ENCODE measurements at places on chromosomes 13 and 19. TPM values are rescaled to one million over a fixed set of nuclear protein-coding genes. Genes with fewer than 3 reads are reported as not detected.

ZNF577 gene
- 14.9 TPM for total RNA-seq

NDUFS7 gene
- 78.1 TPM for total RNA-seq

SELENOV gene
- total RNA-seq: 8.4 TPM

ZNF296 gene
- total RNA-seq: 6.8 TPM

PTGIR gene
- not detected for total RNA-seq

CCDC9 gene
- total RNA-seq: 29.8 TPM

RNF225 gene
- total RNA-seq: 1.2 TPM

CHAF1A gene
- 146 TPM for total RNA-seq

ZNF491 gene
- 0.84 TPM for total RNA-seq

COX7A1 gene
- 0.60 TPM for total RNA-seq

TIMM29 gene
- total RNA-seq: 22.5 TPM

METTL21C gene
- not detected for total RNA-seq

PDS5B gene
- 54.6 TPM for total RNA-seq

FBXO27 gene
- 25.5 TPM for total RNA-seq

ZNF43 gene
- 50.0 TPM for total RNA-seq

DNA sequence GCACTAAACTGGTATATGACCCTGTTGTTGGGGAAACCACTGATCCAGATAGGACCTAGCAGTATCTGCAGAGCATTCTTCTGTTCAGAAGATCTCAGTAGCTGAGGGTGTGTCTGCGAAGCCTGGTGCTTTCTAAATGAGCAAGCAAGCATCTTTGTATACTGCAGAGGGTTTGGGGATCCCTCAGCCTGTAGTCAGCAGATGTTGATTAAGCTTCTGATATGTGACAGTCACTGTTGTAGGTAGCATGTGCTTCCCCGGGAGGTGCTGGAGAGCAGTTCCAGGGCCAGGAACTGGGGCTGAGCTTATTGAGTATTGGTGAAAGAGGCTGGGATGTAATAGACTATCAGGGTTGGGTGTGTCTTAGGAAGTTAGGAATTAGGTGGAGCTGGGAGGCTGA, 1.5 kb downstream of the SCAF1 start:
- DNase-seq: no peak

DNA sequence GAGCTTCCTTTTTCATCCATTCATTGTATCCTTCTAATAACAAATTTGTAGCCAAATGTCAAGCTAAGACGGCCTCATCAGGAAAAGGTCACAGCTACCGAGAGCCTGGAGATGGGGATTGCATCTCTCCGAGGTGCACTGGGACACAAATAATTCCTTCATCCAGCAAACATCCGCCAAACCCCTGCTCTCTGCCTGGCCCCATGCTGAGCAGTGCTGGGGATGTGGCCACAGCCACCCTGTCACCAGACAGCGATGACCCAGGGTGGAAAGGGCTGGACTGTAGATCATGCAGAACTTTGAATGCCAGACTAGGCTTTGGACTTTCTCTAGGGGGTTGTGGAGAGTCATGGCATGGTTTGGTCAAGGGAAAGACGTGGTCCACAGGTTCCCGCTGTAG, 1.9 kb downstream of the TOMM40 start:
- no peak for DNase-seq

DNA sequence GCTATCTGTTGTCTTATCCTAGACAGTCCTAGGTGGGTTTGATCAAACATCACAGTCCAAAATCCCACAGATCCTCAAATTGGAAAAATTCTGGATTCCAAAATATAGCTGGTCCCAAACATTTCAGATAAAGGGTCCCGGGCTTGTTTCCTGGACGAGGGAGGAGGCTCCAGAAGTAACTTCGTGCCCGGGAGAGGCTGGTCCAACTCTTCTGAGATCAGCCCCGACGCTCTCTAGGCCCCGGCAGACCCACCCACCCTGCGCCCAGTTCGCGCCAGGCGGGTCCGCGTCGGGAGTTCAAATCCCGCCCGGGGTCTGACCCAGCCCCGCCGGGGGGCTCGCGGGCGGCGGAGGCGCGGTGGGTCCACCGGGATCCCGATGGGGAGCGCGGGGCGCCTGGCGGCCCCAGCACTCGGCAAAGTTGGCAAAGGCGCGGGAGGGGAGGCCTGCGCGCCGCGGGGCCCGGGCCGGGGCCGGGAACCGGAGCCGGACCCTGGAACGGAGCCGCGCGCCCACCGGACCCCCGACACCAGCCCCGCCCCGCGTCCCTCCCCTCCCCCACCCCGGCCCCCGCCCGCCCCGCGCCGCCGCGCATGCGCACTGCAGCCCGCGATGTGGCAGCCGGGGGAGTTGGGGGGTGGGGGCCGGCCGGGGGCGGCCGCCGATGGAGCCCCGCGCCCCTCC, 513 bp downstream of the MIER2 start:
- peak; percentile 59 for DNase-seq

- no peak for DNase-seq
Measured at GRCh38 chr13:24090049-24090448, 70.5 kb upstream of the SPATA13 start.

- peak; percentile 94 for DNase-seq
Measured at GRCh38 chr19:47790398-47790814, 11.9 kb downstream of the SELENOW start.

DNA sequence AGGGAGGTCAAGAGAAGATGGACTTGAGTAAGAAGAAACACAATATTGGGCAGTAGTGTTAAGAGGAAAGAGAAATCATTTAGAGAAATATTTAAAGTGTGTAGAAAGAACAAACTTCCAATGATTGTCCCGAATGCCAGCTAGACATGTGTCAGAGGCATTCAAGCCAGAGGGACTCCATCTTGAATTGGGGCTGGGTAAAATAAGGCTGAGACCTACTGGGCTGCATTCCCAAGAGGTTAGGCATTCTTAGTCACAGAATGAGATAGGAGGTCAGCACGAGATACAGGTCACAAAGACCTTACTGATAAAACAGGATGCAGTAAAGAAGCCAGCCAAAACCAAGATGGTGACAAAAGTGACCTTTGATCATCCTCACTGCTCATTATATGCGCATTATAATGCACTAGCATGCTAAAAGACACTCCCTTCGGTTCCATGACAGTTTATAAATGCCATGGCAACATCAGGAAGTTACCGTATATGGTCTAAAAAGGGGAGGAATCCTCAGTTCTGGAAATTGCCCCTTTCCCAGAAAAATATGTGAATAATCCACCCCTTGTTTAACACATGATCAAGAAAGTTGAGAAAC, 127.0 kb upstream of the IPO5 start:
- no peak for DNase-seq

- DNase-seq: no peak
Measured at GRCh38 chr13:83622422-83622784, 259.9 kb downstream of the SLITRK1 start.

- no peak for DNase-seq
Measured at GRCh38 chr19:41083516-41083915, 4.7 kb upstream of the CYP2A13 start.

DNA sequence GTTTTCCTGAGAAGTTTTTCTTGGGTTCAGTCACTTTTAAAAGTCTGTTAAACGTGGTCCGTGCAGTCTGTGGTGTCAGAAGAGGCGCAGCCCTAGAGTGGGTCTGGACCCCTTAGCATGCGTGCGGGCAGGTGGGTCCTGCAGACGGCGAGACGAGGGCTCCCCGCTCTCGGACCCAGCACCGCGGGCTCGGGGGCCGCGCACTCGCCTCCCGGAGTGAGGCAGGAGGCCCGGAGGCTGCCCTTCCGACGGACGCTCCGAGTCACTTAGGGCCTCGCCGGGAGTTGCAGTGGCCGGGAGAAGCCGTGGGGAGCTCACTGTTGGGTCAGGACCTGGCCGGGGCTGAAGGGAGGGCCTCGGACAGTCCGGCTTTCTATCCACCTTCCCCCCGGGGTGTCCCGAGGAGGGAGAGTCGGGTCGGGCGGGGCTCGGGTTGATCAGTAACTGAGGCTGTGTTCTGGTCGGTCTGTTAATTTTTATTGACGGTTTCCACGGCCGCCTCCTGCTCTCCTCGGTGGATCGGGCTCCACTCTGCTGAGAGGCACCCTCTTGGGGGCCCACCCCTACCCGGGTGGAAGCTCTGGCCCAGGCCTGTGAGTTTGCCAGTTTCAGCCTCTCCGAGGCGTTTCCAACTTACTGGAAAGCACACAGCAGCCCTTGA, 1.3 kb downstream of the PTBP1 start:
- DNase-seq: no peak

GRCh38 chr13:34822650-34823049, 119.4 kb upstream of the NBEA start:
- no peak for DNase-seq

- DNase-seq: no peak
Measured at GRCh38 chr13:36998624-36999041, 507 bp downstream of the ALG5 start.

GRCh38 chr19:12936582-12936981, 1.8 kb upstream of the CALR start:
- DNase-seq: no peak

GRCh38 chr19:37655301-37655688, at the start of gene ZFP30:
Gene ZFP30 (minus strand): TSS chr19:37655465. CDS start chr19:37647822, 7,643 bp downstream.
- peak; percentile 85 for DNase-seq

DNA sequence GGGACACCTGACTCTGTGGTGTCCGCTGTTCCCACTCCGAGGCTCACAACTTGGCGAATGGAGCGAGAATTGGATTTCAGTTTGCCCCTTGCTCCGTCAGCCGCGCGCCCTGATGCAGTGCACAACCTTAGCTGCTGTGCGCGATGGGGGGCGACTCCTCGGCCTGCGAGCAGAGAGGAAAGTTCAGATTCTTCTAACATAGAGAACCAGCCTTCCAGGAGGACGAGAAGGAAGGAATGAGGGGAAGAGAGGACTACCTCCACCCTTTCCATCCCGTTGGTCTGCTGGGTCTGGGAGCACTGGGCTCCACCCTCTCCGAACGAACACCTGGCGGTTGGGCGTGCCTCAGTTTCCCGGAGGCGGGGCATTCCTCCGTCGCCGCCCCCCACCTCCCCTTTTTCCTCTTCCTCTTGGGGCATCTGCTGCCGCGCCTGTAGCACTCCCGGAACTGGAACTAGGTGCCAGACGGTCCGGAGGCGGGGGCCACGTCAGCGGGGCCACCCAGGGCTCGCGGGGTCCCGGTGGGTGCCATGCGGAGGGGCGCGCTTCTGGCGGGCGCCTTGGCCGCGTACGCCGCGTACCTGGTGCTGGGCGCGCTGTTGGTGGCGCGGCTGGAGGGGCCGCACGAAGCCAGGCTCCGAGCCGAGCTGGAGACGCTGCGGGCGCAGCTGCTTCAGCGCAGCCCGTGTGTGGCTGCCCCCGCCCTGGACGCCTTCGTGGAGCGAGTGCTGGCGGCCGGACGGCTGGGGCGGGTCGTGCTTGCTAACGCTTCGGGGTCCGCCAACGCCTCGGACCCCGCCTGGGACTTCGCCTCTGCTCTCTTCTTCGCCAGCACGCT, at the start of gene KCNK6:
KCNK6 (plus strand) TSS at position 425 of the 838 bp plus-strand sequence; CDS start at position 531, 106 bp downstream.
- peak; percentile 87 for DNase-seq

DNA sequence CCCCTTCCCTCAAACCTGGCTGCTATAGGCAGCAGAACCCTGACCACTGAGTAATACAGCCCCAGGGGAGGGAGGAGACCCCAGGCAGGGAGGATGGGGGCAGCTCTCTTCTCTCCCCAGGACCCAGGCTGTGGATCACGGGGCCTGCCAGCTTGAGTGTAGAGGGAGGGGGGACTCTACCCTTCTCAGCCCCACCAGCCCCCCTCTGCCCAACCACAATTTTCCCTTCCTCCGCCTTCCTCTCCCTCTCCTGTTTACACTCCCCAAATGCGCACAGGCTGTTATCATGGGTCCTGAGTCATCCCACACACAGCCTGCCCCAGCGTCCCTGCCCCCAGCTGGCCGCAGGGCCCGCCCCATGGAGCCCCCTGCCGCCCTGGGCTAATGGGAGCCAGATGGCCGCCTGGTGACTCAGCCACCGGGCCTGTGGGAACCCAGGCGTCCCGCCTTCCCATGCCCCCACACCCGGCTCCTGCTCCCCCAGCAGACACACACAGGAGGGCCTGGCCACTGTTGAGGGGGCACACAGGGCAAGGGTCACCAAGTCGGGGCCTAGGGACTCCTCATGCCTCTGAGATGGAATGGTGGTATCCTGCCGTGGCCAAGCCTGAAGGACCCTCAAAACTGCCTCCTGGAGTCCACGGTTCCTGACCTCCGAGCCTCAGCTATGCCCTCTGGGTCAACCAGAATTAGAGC, 13.6 kb downstream of the CCDC97 start:
- no peak for DNase-seq

- DNase-seq: peak; percentile 65
Measured at GRCh38 chr19:33047422-33047821, 17.3 kb downstream of the RHPN2 start.

- no peak for DNase-seq
Measured at GRCh38 chr13:50276550-50276949, 261.3 kb downstream of the KCNRG start.

- DNase-seq: no peak
Measured at GRCh38 chr19:41744850-41745249, 10.5 kb upstream of the CEACAM6 start.

- DNase-seq: no peak
Measured at GRCh38 chr13:98951266-98951665, 26.6 kb downstream of the DOCK9 start.

GRCh38 chr19:47618771-47619170, 9.8 kb downstream of the BICRA start:
- DNase-seq: no peak

GRCh38 chr13:112451512-112452379, 75.6 kb downstream of the SPACA7 start:
- DNase-seq: no peak

Measured in H1 (cell line).